Frontal cortex (tissue), 4 donors: ENCODE measurements at places on chromosomes 1 and 21. TPM values are rescaled to one million over a fixed set of nuclear protein-coding genes. Genes with fewer than 3 reads are reported as not detected.

MSH4 gene
- 1.6 TPM for total RNA-seq

CBR1 gene
- total RNA-seq = 21.6 TPM

CCDC27 gene
- not detected for total RNA-seq

CYP2J2 gene
- total RNA-seq = 0.82 TPM
